Naive thymus-derived CD4-positive, alpha-beta T cell (primary cell): ENCODE measurements at places on chromosomes 7 and 10.

DNA sequence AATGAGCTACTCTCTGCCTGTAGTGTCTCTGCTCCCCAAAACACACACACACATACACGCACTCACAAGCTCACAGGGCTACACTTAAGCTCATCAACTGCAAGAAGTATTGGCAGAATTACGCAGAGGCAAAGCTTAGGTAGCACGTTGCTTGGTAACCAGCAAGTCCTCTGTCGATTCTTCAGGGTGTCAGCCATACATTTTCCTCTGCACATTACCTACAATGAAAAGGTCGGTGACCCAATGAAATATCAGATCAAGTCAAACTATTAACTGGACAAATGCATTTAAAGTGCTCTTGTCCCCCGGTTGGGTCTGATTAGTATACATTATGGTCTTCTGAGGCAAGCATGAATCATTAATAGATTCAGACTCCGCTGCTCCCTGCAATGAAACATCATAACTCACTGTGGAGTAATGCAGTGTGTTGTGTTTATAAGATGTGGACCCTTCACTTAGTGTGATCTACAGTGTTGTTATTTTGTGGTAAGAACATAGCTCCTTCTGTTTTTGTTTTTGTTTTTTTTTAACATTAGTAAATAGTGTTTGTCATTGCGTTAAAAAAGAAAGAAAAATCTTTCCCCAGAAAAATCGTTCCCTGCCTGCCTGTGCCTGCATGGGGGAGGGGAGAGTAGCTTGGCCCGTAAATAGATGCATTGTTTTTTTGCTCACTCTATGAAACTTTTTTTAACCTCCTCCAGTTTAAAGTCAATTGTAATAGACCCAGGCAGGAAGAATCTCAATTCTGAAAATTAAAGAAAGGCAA lies 325.5 kb downstream of the SFMBT2 start:
- no peak for DNase-seq

- no peak for DNase-seq
These were observed 490.3 kb downstream of the SDK1 start for GRCh38 chr7:3791327-3791726.

DNA sequence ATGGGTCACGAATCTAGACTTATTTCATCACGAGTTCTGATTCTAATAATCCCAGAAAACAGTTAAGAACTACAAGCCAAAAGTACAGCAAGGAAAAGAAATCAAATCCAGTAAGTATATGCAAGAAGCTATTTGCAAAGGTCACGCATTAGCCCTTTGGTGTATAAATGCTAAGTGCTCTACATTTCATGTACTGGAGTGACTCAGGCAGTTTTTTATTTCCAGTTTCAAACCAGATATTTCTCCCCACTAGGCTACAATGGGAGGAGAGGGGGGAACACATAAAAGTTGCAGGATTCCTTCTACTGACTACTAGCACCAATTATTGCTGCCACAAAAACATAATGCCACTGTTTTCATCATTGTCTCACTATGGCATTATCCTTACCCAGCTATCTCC lies 148.0 kb downstream of the NRCAM start:
- no peak for DNase-seq

DNA sequence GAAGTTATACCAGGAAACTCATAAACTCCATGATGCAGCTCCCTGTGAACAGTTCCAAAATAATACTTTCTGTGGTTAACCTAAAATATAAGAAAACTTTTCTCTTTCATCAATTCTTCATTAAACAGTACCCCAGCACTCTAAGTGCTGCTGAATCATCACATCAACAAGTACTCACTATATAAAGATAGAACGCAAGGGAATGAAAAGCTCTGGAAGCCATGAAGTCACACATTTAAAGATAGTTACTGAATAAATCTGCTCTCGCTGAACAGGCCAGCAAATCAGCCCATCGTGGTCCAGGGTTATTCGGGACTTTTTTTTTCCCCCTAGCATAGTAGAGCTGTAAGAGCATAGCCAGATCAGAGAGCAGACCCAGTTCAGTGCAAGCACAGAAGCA lies 254.3 kb downstream of the IPMK start:
- no peak for DNase-seq

- no peak for DNase-seq
These were observed 11.4 kb upstream of the KCP start for GRCh38 chr7:128921866-128922440.
